AG04449 (cell line): ENCODE measurements at places on chromosomes 1 and 21.

GRCh38 chr1:79792219-79792930, 785.8 kb upstream of the ADGRL4 start:
- DNase-seq = no peak

DNA sequence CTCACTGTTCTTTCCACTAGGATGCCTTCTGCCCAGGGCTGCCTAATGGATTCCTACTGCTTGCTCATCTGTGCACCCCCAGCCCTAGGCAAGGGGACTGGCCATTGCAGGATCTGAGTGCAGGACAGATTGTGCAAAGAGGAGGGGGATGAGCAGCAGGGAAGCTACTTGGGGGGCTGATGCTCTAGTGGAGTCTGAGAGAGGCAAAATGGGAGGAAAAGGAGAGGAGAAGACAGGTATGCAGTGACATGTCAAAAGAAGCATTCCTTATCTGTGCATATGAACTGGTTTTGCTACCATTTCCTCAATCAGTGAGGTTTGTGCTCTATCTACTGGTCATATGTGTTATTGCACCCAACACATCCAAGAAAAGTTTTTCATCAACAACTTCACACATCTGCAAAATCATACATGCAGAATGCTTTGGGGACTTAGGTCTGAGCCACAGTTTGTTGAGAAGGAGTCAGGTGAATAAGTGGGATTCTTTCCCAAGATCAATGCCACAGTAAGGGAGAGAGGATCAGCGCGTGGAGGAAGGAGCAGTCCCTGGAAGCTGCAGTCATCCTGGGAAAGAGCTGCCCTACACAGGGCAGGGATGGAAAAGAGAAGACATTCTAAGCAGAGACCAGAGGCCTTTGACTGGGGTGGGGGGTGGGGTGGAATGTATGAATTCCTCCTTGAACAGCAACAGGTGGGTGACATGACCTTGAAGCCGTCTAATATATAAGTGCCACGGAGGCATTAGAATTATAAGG, 14.4 kb downstream of the SLC5A9 start:
- DNase-seq = no peak

GRCh38 chr21:44375281-44375651, 21.8 kb downstream of the TRPM2 start:
- DNase-seq = no peak

GRCh38 chr1:88736633-88737248, 52.7 kb downstream of the PKN2 start:
- DNase-seq = no peak

DNA sequence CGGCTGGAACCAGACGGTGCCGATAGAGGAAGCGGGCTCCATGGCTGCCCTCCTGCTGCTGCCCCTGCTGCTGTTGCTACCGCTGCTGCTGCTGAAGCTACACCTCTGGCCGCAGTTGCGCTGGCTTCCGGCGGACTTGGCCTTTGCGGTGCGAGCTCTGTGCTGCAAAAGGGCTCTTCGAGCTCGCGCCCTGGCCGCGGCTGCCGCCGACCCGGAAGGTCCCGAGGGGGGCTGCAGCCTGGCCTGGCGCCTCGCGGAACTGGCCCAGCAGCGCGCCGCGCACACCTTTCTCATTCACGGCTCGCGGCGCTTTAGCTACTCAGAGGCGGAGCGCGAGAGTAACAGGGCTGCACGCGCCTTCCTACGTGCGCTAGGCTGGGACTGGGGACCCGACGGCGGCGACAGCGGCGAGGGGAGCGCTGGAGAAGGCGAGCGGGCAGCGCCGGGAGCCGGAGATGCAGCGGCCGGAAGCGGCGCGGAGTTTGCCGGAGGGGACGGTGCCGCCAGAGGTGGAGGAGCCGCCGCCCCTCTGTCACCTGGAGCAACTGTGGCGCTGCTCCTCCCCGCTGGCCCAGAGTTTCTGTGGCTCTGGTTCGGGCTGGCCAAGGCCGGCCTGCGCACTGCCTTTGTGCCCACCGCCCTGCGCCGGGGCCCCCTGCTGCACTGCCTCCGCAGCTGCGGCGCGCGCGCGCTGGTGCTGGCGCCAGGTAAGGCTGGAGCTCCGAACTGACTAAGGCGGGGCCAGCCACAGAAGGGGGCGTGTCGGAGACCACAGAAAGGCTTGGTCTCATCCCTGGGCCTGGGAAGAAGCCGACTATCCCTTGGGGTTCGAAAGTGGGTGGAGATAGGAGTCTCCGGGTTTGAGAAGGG, 486 bp downstream of the SLC27A3 start:
- DNase-seq = no peak

DNA sequence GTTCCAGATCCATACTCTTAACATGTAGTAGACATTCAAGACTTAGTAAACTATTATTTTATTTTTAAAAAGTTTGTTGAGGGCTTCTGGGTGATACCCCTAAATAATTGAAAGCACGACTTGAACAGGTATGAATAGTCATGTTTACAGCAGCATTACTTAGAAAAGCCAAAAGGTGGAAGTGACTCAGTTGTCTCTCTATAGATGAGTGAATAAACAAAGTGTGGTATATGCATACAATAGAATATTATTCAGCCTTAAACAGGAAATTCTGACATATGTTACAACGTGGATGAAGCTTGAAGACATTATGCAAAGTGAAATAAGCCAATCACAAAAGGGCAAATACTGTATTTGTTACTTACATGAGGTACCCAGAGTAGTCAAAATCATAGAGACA, 26.5 kb downstream of the TSNAX start:
- DNase-seq = no peak

GRCh38 chr1:201156819-201157218, 2.5 kb upstream of the TMEM9 start:
- no peak for DNase-seq

DNA sequence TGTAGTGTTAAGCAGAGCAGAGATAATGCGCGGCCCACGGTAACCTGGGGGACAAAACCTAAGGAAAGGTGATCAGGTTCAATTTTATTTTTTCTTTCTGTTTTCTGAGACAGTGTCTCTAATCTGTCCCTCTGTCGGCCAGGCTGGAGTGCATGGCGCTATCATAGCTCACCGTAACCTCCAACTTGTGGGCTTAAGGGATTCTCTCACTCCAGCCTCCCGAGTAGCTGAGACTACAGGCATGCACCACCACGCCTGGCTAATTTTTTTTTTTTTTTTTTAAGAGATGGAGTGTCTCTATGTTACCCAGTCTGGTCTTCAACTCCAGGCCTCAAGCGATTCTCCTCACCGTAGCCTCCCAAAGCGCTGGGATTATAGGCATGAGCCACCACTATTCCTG, 724 bp upstream of the ANKRD35 start:
- no peak for DNase-seq
